Renal cortex interstitium (tissue), 15 donors: ENCODE measurements at places on chromosomes 5 and 9.

DNA sequence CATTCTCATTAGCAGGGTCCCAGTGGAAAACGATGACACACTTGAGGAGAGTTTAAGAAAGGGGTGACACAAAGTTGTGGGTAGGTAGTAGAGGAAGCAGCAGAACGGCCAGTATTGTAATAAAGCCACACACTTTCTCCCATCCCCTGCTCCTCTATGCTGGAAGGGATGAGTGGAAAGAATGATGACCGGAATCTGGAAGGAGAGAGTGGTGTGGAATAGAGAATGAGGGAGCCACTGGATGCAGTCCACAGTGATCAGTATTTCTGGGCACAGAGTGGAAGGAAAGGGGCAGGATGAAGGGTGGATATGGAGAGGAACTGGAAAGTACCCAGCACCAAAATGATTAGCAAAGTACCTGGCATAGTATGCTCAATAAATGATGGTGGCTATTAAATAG lies 133.8 kb upstream of the DAB2 start:
- DNase-seq = no peak

GRCh38 chr5:55316289-55316688 lies 8.5 kb downstream of the MTREX start:
- no peak for DNase-seq

- DNase-seq = peak; percentile 83
Observed at GRCh38 chr5:73437101-73437776, 11.3 kb downstream of the FOXD1 start.

DNA sequence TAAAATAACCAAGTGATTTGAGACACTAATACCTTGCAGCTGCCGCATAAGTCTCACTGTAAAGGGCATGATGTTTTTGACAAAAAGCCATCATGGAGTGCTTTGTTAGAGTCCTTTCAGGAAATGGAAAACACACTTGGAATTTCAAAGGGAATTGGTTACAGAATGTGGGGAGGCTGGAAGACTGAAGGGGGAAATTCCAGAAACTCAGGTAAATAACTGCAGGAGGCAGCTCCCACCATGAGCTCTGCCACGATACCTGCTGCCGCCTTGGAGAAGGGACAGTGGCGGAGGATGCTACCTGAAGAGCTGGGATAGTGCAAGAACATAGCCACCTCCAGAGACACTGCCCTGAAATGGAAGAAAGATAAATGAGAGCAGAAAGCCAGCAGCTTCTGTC lies 66.9 kb downstream of the PRKACG start:
- DNase-seq = no peak

DNA sequence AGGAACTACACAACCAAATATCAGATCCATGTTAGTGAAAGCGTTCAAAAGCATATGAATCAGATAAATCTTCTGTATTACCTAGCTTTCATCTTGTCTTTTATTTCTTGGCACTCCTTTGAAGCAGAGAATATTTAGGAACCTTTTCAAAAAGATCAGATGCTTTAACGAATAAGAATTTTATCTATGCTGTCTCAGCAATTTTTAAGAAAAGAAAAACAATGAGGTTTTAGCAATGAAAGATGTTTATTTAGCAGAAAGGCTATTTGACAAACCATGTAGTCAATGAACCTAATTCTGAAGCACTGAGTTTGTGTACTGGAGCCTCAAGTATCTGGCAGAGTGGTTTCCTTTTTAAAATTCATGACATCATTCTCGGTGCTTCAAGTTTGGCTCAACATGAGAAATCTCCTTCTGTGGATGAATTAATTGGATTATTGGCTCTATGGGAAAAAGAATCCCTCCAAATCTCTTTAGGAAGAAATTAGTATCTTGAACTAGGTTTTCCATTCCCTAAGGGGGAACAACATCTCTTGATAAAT lies 534.7 kb downstream of the CAAP1 start:
- no peak for DNase-seq

- peak; percentile 67 for DNase-seq
Observed at GRCh38 chr9:108002371-108002956, 512.9 kb upstream of the KLF4 start.

GRCh38 chr5:73376618-73377170 lies 71.9 kb downstream of the FOXD1 start:
- DNase-seq = no peak

DNA sequence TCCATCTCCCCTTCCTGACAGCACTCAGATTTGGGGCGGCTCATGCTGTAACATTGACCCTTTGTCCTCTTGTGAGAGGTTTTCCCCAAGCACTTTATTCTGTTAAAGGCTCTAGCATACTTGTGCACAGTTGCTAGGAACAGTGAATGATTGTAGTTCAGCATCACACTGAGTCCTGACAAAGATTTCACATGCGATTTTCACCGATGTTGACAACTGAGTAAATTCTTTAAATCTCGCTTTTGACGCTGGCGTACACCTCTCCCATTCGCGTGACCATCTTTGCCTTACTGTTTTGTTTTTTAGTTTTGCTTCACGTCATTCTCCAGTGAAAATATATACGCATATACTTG lies 780 bp downstream of the CDC37L1 start:
- no peak for DNase-seq

DNA sequence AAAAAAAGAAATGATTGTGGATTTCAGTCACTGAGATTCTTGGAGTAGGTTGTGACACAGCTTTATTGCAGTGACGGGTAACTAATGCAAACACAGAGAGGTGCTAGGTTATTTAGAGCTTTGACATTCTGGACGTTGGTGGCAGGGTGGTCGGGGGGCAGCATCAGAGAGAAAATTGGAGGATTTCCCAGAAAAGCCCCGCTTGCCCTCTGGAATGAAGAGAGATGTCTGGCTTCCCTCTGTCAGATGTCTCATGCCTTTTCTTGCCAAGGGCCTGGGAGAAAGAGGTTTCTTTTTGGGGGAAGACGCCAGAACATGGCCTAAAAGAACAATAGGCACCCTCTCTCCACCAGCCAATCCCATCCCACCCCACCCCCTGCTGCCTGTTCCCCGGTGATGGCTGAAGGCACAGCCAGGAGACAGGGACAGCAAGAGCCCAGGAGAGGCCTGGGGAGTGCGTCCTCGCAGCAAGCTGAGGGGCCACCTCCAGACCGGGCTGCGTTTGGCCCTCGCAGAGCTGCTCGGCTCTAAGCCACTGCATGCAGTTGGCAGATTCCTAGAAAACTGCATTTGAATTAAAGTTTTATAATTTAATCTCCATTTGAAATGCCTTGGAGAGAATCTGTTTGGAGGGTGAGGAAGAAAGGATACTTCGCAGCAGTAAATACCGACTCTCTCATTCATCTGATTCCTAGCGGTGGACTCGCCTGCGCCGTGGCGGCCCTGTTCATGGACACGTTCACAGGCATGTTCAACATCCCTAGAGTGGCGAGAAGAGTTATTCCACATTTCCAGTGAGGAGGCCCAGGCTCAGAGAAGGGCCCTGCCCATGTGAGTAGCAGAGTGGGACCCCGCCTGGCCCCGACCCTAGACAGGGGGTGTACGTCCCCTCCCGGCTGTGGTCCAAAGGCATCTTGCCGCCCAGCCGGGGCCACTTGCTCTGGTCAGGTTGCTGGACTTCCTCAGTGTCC lies 55.7 kb downstream of the TSPAN17 start:
- DNase-seq = no peak

- no peak for DNase-seq
Observed at GRCh38 chr5:134659456-134659855, 10.9 kb downstream of the SEC24A start.
